ENCODE measurements at places on chromosomes 2 and 18.

DNA sequence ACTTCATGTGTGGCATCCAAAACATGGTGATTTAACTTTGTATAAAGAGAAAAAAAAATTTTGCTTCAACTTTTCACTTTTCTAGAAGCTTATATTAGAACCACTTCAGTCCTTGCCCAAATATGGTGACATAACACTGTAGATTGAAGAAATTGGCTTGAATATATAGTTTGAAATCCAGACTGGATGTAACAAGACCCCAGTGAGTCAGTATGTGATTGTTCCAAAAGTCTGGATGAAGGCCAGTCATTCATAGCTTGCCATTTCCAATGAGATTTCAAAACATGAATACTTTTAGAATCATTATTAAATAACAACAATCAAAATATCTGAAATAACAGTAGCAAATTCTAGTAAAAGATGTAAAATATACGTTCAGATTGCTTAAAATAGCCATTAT lies 104.8 kb upstream of the FN1 start:
- no peak for DNase-seq

DNA sequence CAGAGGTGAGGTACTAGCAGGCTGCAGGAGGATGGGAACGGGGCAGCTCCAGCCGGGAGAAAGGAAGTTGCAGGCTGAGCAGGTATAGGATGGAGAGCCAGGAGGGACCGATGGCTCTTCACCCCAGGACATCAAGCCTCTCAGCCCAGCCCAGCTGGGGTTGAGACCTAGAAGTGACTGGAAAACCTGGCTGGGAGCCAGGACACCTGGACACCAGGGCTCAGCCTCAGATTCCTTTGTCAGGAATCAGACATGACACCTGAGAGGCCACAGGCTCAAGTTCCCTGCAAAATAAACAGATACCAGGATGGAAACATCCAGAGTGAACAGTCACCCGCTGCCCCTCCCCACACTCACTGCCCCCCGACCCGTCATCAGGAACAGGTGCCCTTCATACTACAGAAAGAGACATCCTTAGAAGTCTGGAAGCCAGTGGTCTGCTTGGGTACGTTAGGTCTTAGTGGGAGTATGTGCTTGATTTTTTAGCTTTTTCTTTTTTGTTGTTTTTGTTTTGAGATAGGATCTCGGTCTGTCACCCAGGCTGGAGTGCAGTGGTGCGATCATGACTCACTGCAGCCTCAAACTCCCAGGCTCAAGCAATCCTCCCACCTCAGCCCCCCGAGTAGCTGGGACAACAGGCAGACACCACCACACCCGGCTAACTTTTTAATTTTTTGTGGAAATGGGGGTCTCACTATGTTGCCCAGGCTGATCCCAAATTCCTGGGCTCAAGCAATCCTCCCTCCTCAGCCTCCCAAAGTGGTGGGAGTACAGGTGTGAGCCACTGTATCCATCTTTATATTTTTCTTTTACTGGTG lies 95.7 kb upstream of the STPG4 start:
- DNase-seq: no peak

GRCh38 chr2:197878792-197879191 lies 74.4 kb downstream of the PLCL1 start:
- DNase-seq: no peak

GRCh38 chr18:23719634-23720201 lies 30.5 kb downstream of the LAMA3 start:
- DNase-seq: peak; percentile 25

DNA sequence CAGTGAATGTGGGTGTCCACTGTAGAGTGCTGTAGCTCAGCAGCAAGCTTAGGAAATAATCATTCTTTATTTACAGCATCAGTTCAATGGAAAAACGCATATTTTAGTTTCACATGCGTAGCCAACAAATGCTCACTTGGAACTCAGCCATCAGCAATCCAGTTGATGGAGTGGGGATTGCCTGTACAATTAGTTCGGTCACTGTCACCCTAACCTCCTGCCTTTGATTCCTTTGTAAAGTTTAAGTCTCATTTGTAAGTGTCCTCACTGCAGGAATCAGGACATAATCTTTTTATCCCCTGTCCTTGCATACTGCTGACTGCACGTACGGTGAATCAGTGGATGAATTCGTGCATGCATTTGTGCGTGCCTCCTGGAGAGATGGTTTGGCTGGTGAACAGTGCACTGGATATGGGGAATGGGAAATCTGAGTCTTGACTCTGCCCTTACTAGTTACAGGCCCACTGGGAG lies 55.9 kb downstream of the RAB31 start:
- DNase-seq: no peak

DNA sequence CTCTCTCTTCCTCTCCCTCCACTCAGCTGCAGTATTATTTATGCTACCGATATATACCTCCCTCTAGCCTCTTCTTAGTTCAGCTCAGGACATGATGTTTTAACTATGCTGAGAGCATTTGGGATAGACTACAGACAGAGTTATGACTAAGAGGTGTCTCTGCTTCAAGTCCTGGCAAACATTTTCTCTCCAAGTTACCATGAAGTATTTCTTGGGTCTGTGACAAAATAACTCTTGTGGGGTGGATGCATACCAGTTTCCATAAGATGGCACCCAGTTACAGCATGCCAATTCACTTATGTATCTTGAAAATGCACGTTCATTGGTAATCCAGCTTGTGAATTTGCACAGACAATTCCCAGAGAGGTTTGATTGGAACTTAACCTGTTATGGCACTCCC lies 737.6 kb downstream of the SLC4A3 start:
- DNase-seq: no peak

DNA sequence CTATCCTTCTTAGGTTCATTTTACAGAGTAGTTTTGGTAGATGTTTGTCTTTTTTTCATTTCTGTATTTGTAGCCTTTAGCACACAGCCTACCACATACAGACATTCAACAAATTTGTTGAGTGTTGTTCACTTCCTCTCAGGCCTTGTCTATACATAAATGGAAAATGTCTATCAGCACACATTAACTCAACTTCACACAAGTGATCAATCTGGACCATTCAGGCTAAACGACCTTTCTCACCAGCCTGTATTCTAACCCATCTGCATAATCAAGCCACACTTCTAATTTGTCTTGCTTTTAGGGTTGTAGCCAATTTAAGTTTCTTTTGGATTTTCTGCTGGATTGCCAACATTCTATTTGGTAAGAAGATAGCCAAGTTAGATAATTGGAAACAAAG lies 59.9 kb upstream of the DARS1 start:
- DNase-seq: no peak

DNA sequence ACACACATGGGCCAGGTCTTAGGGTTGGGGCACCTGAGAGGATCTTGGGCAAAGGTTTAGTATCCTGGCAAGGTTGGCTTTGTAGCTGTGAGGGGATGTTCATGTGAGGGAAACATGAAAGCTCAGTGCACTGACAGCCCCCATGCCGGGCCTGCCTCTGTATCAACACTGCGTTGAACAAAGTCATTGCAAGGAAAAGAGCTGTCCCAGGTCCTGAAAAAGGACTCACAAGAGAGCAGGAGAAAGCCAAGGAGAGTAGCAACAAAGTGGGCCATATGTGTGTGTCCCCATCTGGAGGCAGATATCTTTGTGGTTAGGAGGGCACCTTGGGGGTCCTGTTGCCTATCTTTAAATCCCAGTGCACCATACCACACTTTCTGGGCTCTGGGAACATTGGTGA lies 237.8 kb upstream of the THSD7B start:
- DNase-seq: peak; percentile 75

DNA sequence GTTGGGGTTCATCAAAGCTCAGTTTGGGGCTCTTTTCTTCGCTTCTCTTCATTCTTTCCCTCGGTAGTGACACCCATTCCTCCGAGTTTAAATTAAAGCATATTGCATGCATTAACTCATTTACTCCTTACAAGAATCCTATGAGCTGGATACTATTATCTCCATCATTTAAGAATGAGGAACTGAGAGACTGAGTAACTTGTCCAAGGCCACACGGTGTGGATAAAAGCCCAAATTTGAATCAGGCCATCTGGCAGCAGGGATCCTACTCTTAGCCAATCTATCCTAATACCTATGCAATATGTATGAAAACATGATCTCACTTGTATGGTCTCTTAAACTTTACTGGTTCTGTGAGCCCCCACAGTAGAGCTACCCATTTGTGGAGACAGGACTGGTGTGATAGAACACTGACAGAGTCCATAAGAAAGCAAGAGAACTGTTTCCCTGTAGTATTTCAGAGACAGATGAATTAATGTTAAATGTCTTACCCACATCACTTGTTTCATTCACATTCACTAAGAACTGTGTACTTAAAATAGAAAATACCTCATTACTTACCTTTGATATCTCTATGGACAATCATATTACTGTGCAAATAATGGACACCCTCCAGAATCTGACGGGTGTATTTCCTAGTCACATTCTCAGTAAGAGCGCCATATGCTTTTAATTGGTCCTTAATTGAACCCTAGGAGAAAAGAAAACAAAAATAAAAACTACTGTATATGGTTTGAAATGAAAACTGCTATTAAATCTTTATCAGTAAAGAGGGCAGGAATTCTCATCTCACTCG lies 20.4 kb upstream of the ERCC3 start:
- no peak for DNase-seq

DNA sequence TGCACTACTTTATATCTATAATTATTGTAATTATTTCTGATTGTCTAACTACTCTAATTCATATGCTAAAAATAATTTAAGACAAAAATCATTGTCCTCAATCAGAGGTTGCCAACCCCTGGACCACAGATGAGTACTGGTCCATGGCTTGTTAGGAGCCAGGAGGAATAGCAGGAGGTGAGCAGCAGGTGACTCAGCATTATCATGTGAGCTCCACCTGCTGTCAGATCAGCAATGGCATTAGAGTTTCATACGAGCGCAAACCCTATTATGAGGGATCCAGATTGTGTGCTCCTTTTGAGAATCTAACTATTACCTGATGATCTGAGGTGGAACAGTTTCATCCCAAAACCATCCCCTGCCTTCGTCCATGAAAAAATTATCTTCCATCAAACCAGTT lies 1434.4 kb downstream of the LRP1B start:
- DNase-seq: no peak

- no peak for DNase-seq
These were observed 14.7 kb downstream of the ODC1 start for GRCh38 chr2:10433264-10433946.

DNA sequence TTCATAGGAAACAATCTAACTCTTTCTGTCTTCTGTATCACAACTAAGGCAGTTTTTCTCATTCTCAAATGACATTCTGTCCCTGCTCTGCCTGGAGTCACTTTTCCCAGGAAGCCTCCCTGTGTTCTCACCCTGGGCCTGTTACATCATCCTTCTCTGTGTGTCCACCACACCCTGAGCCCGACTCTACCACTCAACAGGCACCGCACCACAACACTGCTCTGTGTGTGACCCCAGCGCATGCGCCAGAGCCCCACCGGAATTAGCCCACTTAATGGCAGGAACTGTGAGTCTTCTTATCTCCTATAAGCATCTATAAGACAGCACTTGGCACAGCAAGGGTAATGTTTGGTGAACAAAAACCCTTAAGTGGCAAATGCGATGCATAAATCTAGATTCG lies 32.3 kb downstream of the TGFBRAP1 start:
- DNase-seq: peak; percentile 56

- no peak for DNase-seq
These were observed 99.4 kb downstream of the PKP4 start for GRCh38 chr2:158556124-158556523.

DNA sequence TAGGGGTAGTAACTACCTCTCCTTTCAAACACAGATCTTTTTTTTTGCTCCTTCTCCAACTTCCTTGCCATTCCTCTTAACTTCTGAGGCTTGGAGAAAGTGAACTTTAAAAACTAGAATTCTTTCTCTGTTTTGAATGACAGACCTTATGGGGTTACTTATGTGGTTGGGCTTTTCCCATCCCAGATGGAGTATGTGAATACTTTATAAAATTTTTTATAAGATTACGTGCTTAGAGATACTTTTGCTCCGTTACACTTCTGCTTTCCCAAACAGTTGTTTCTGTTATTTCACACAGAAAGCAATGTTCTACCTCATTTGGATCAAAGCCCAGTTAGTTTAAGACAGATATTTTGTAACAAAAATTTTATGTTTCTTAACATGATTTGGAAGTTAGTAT lies 20.2 kb downstream of the GREB1L start:
- DNase-seq: no peak

DNA sequence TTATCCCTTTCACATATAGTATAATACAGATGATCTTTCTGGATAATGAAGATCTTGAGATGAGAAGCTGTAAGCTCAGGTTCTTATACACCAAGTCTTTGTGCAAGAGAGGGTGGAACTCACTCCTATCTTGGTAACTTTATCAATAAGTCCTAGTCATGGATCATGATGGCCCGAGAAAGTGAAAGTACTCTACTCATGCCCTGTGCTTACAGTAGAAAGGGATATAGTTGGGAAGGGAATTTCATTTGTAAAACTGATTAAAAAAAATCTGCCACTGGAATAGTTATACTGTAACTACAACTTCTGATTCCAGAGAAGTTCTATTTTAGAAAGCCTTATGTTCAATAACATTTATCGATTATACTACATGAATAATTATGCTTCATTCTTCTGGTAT lies 51.8 kb downstream of the MYO3B start:
- no peak for DNase-seq

DNA sequence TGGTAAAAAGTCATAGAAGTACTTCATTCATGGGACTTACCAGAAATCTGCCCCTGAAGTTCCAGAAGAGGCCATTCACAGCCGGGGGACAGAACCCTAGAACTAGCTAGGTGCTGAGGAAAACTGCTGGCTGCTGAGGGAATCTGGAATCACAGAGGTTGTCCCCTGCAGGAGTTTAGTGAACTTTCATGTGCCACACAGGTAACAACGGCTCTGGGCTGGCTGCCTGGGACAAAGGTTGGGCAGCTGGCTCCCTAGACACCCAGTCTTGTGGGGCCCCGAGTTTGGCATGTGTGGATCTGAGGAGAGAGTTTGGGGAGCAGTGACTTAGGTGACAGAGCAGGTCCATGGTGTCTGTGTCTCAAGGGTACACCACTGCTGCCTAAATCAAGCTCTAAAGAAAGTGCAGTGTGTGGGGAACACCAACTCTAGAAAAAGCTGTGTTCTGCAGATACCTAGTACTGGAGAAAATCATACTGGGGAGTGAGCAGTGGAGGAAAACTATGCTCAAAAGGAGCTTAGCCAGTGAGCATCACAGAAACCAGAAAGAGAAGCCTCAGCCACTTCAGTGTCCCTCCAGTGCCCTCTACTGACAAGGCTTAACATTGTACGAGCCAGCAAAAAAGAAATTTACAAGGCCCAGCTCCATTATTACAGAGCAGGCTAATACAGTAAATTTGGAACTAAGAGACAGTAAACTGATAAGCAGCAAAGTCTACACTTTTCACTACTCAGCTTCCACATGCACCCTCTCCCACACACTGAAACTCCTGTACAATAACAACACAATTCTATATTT lies 15.2 kb downstream of the GALNT3 start:
- DNase-seq: peak; percentile 59

DNA sequence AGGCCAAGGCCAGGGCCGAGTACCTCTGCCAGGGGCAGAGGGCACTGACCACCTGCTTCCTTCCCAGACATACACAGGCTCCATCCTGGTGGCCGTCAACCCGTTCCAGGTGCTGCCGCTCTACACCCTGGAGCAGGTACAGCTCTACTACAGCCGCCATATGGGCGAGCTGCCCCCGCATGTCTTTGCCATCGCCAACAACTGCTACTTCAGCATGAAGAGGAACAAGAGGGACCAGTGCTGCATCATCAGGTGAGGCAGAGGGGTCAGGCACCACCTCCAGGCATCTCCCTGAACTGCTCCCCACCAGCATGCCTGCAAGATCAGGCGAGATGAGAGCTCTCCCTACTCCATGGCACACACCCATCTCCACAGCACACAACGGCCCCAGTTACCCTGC lies 31.1 kb downstream of the MYO7B start:
- DNase-seq: no peak
